Activated T-helper 9 cell treated with anti-CD3 and anti-CD28 coated beads, Interleukin-2, amount 50 U/mL, for 16 hours (primary cell): ENCODE measurements at places on chromosomes 3 and 15.

DNA sequence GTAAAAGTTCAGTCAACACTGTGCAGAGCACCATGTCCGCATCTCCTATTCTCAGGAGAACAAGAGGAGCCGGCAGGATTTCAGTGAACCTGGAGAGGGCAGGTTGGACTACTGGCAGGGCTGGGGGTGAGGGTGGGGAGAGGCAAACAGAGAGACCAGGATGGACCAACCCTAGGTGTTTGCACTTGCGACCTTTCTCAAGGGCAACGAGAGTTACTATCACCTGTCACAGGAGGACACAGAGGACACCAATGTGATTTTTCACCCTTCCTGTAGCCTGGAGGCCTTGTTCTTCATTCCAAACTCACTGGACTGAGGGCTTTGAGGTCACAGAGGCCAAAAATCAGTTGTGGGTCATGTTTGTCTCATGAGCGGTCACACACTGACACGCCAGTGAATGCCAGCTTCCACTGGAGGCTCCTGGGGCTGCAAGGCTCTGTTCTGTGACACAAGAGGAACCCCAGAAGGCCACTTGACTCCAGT lies 89.5 kb downstream of the CPN2 start:
- DNase-seq, result no peak

DNA sequence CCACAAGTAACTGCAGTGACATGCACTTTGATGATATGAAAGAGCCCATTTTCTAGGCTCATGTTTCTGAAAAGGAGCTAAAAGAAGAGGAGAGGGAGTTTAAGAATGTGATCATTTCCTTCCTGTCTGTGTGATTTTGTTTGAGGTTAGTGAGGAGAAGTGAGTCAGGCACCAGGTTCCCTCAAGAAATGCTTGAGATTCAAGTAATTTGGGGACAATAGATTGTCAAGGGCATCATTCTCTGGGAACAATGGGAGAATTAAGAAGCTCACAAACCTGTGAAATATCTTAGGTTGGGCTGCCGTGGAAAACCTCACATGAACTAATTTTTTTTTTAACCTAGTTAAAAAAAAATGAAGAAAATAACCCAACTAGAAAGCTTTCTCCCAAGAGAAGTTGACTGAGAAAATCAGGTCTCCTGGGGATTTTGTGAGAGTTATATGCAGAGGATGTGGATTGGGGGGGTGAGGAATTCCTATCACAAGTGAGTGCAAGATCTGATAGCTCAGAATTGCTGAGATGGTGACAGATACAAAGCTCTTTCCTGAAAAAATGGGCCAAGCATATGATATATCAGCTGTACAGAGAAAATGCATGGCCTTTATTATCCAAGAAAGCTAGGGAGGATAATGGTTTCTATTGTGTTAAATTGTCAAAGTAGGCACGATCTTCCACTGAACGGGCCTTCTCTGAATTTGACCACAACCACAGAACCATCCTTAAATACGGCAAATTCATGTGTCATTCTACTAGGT lies 203.3 kb downstream of the FEZF2 start:
- no peak for DNase-seq

DNA sequence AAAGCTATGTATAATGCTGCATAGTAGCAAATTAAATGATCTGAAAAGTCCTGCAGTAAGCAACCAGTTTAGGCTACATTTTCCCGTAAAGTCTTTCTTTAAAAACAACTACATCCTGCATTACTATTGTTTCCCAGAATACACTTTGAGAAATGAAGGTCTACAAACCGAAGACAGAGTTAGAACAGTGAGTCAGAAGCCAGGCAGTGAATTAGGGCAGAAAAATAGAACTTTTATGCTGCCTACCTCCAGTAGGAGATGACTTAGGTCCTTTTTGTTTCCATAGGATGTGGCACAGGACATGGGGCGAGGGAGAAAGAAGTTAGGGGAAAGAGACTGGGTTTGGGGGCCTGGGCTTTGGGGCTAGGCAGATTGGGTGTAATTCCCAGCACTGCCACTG lies 127.3 kb downstream of the PPM1L start:
- DNase-seq, result no peak

DNA sequence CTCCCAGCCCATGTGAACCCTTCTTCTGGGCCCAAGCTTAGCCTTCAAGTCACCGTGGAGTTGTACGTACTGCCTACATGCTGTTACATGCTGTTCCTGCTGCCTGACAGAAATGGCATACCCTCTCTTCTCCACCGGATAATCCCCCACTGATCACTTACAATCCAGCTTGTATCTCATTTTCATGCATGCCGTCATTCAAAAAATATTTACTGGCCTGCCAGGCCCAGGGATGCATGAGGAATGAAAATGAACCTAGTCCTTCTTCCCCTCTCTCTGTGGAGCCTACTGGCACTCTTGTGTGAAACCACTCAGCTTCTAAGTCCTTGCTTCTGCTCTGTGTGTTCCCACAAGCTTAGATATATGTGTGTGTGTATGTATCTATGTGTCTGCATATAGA lies 60.6 kb downstream of the WNT5A start:
- DNase-seq, result no peak

- no peak for DNase-seq
Measured at GRCh38 chr3:108022256-108023150, 68.3 kb downstream of the CD47 start.

DNA sequence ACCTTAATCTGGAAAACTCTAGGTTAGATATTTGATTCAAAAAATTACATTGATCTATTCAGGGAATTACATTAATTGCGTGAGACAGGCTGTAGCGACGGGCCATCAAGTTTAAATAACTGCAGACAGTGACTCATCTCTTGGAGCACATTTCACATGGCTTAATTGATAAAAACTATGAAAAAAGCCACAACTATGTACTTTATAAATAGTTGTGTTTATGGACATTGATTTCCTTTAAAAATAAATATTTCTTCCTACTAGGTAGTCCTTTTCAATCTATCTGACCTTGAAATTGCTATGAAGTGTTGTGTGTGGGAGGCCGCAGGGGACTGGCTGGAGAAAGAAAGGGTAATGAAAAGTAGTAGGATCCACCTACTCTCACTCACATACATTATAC lies 157.8 kb downstream of the IL1RAP start:
- no peak for DNase-seq

DNA sequence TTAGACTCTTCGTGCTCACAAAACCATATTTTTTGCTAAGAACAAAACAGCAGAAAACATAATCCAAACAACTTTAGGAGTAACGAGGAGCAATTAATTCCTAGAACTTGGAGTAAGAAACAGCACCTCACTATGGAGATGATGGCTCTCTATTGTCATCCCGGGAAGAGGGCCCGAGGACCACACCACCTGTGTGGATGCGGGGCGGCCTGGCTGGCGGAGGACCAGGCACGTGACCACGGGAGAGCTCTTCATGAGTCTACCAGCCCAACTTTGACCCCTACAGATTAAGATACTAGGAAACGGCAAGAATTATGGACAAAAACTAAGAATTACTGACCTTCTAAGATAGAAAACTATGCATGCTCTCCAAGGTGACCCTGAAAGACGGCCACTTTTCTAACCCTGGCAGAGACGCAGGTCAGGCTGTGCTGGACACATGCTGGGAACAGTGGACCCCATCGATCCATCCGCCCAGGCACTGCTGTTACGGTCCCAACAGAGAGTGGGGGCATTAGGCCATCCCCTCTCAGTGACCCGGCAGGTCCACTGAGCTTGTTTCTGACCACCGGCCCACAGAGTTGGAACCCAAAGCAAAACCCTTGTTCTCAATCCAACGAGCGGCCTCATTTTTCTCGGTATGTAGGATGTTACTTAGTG lies 13.1 kb upstream of the OCA2 start:
- no peak for DNase-seq

GRCh38 chr15:66126031-66126441 lies 127.5 kb downstream of the MEGF11 start:
- DNase-seq, result no peak

GRCh38 chr3:127166501-127167065 lies 26.3 kb upstream of the PRR23E start:
- no peak for DNase-seq

GRCh38 chr3:126995926-126996512 lies 13.1 kb downstream of the PLXNA1 start:
- DNase-seq, result no peak

GRCh38 chr3:188948997-188949389 lies 222.8 kb upstream of the TPRG1 start:
- no peak for DNase-seq

- no peak for DNase-seq
Measured at GRCh38 chr3:63383040-63383439, 104.9 kb downstream of the SYNPR start.

DNA sequence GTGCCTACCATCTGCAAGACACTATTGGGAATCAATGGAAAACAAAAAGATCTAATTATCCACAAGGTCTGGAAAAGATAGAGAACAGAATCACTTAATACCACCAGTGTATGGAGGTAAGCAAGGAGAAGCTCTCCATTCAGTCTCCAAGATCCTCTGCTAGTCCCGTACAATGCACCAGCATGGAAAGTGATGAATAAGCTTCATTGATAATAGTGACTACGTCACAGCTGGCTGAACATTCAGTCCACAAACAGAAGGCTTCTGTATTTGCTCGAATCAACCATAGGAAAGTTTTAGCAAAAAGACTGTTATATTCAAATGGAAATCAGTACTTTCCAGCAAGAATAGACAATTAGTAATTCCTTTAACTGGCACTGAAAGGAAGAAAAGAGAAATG lies 42.9 kb downstream of the IGSF11 start:
- no peak for DNase-seq

DNA sequence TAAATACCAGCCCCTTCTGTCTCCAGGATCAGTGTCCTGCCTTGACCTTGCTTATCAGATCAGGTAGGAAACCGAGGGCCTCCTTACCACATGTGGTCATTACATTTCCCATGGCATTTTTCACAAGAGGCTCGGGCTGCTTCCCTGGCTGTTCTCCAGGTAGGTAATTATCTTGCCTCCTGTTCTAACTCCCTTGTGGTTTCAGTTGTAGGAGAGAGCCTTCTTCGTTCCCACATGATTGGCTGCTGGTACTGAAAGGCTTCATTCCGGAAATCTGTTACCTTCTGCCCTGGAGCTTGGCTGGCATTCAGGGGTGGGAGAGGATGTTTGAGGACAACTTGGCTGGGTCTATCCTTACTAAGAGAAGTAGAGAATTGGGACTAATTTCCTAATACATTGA lies 46.8 kb upstream of the RORA start:
- DNase-seq, result no peak

GRCh38 chr15:98067339-98067738 lies 106.8 kb downstream of the ARRDC4 start:
- DNase-seq, result no peak

DNA sequence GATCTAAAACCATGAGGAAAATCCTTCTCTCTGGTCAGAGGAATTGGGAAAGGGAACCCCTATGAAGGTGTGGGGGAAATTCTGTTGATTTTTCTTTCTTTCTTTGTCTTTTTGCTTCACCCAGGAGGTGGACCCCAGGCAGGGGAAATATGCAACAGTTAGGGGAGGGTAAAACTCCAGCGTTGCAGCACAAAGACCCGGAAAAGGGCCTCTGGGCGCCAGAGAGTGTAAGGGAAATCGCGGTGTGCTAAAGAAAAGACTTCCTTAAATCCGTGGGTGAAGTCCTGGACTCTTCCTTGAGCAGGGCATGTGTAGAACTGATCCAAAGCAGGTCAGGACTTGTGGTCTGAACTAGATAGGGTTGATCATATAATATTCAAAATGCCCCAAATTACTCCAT lies 11.1 kb upstream of the TBC1D21 start:
- DNase-seq, result no peak

GRCh38 chr3:42996021-42996420 lies 16.9 kb downstream of the GASK1A start:
- no peak for DNase-seq

DNA sequence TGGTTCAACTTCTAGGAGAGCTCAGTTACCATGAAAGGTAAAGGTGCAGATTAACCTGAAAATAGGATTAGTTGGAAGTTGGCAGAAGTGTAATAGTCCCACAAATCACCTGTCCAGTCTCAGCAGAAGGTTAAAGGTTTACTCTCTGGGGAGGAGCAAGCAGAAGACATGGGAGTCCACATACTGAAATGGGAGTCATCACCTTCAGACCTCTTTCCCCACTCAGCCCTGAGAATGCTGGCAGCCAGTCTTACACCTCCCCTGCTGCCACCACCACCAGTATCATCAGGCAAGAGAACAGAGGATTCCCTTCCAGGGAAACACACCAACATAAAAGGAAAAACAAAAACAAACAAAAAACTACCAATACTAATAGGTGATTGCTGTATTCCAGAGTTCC lies 13.8 kb upstream of the PLA2G4D start:
- DNase-seq, result no peak

GRCh38 chr3:39752019-39752637 lies 57.3 kb upstream of the MYRIP start:
- DNase-seq, result no peak

DNA sequence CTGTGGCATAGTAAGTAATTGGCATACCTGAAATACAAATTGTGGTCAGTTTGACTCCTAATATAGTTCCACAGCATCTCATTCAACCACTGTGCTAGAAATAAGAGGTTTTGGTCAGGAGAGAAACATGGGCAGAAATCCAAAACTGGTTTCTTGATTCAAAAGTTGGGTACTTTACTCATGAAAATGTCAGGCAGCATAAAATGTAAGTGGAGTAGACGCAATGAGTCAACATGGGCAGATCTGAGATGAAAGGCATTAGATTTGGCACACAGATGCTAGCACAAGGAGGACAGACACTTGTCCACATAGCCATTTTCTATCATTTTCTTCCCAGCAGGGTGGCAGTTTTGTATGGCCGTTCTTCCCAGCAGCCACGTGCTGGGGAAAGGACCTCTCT lies 255.8 kb upstream of the CDIN1 start:
- no peak for DNase-seq

DNA sequence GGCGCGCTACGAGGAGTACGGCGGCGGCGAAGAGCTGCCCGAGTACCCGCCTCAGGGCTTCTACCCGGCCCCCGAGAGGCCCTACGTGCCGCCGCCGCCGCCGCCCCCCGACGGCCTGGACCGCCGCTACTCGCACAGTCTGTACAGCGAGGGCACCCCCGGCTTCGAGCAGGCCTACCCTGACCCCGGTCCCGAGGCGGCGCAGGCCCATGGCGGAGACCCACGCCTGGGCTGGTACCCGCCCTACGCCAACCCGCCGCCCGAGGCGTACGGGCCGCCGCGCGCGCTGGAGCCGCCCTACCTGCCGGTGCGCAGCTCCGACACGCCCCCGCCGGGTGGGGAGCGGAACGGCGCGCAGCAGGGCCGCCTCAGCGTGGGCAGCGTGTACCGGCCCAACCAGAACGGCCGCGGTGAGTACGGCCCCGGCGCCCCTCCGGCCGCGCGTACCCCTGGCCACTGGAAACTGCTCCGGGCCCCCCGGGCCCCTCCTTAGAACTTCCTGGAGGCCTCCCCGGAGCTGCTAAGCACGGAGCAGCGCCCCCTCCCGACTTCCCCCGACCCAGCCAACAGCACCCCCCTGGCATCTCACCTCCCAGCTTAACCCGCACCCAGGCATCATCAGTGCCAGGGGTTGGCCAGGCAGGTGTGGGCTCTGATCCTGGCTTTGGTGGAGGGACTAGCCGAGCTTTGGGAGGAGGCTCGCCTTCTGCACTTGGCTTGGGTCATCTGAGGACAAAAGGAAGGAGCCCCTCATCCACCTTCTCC lies 1.4 kb downstream of the LOXL1 start:
- peak; percentile 75 for DNase-seq

GRCh38 chr3:165669504-165669903 lies 167.7 kb downstream of the BCHE start:
- no peak for DNase-seq

GRCh38 chr15:97899981-97900380 lies 60.5 kb upstream of the ARRDC4 start:
- no peak for DNase-seq
